ENCODE measurements at places on chromosomes 11 and 22. TPM values are rescaled to one million over a fixed set of nuclear protein-coding genes. Genes with fewer than 3 reads are reported as not detected.

GRCh38 chr11:57430952-57431351 is 4.0 kb upstream of the SLC43A3 start:
- no peak overlapping the region for H3K27ac ChIP-seq
- no peaks in the 10 kb centered on the region for H3K36me3 ChIP-seq
- H3K4me3 ChIP-seq, result no peak overlapping the region
- DNase-seq, result no peak
- peaks cover 5% of the 10 kb centered on the region for H3K4me1 ChIP-seq

SYNGR1 gene
- polyA plus RNA-seq, result 18.1 TPM

GRCh38 chr11:121741351-121741760 is 288.6 kb upstream of the SORL1-AS1 start:
- H3K4me3 ChIP-seq, result no peak overlapping the region
- peaks cover 9% of the 10 kb centered on the region for H3K4me1 ChIP-seq
- no peaks in the 10 kb centered on the region for H3K27me3 ChIP-seq
- DNase-seq, result peak; percentile 33
- no peaks in the 10 kb centered on the region for H3K36me3 ChIP-seq

- H3K4me1 ChIP-seq, result no peaks in the 10 kb centered on the region
- H3K27me3 ChIP-seq, result no peaks in the 10 kb centered on the region
- H3K36me3 ChIP-seq, result no peaks in the 10 kb centered on the region
- no peak overlapping the region for H3K4me3 ChIP-seq
- no peak for DNase-seq
- no peak overlapping the region for H3K27ac ChIP-seq
These were observed 39.3 kb downstream of the KCNJ4 start for GRCh38 chr22:38415561-38416321.

SAA2 gene
- polyA plus RNA-seq, result not detected

GRCh38 chr22:39176143-39176713 is 23.7 kb upstream of the CBX7 start:
- no peak overlapping the region for H3K4me3 ChIP-seq
- no peaks in the 10 kb centered on the region for H3K27me3 ChIP-seq
- no peaks in the 10 kb centered on the region for H3K36me3 ChIP-seq
- peaks cover 9% of the 10 kb centered on the region for H3K4me1 ChIP-seq
- H3K27ac ChIP-seq, result no peak overlapping the region

GRCh38 chr11:8301622-8302021 is 37.9 kb upstream of the LMO1 start:
- H3K27ac ChIP-seq, result no peak overlapping the region
- no peaks in the 10 kb centered on the region for H3K4me1 ChIP-seq
- H3K4me3 ChIP-seq, result no peak overlapping the region

DNA sequence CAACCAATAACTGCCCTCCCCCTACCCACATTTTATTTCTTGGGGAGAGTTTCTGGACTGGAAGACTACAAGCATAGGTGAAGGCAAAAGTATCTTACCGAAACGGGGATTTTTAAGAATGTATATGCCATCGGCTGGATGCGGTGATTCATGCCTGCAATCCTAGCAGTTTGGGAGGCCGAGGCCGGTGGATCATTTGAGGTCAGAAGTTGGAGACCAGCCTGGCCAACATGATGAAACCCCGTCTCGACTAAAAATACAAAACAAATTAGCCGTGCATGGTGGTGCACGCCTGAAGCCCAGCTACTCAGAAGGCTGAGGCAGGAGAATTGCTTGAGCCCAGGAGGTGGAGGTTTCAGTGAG is 20.8 kb upstream of the SLN start:
- no peak overlapping the region for H3K4me3 ChIP-seq
- H3K27ac ChIP-seq, result no peak overlapping the region
- no peaks in the 10 kb centered on the region for H3K36me3 ChIP-seq
- H3K4me1 ChIP-seq, result no peaks in the 10 kb centered on the region

DNA sequence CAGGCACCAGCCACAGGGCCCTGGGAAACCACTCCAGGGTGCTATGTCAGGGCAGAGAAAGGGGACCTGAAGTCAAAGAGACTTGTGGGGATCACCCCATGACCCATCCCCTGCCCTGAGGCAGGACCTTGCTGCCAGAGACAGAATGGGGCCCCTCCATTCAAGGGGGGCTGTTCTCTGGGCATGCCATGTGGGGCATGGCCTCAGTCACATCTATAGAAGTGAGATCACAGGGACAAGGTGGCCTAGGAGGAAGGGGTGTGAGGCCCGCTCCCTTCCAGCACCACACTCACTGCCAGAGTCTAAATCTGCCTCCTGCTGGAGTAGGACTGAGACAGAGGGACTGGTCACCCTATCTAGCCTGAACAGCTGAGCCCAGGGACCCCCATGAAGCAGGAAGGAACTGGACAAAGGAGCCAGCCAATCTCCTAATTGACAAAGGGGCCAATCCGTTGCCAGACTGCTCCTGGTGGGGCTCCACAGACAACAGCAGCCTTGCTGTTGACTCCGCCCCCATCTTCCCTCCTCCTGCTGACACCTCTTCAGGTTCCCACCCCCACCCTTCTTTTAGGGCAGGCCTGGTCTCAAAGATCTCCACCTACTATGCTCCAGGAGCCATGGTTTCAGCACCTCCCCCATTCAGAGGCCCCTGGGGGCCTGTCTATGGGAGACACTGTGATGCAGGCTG is 26.0 kb downstream of the NEAT1 start:
- no peak overlapping the region for H3K27ac ChIP-seq
- H3K36me3 ChIP-seq, result peaks cover 15% of the 10 kb centered on the region
- no peaks in the 10 kb centered on the region for H3K27me3 ChIP-seq

MIAT gene
- 10.4 TPM for polyA plus RNA-seq

GNB1L gene
- 5.9 TPM for polyA plus RNA-seq

DNA sequence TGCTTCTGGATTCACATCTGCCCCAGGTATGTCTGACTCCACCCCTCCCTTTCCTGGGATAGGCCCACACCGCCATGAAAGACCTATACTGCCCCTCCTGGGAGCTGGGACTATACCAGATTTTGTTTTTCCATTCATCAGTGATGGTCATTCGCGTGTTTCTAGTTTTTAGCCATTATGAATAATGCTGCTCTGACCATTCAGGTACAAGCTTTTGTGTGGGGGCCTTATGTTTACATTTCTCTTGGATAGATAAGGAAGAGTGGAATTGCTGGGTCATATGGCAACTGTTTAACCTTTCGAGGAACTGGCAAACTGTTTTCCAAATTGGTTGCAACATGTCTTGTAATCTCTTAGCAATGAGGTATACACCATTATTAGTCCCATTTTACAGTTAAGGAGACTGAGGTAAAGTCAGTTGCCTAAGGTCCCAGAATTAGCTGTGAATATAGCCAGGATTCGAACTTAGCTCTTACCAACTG is 1.2 kb upstream of the TBC1D10A start:
- H3K27me3 ChIP-seq, result no peaks in the 10 kb centered on the region
- H3K27ac ChIP-seq, result no peak overlapping the region
- DNase-seq, result peak; percentile 35
- no peaks in the 10 kb centered on the region for H3K4me1 ChIP-seq

DNA sequence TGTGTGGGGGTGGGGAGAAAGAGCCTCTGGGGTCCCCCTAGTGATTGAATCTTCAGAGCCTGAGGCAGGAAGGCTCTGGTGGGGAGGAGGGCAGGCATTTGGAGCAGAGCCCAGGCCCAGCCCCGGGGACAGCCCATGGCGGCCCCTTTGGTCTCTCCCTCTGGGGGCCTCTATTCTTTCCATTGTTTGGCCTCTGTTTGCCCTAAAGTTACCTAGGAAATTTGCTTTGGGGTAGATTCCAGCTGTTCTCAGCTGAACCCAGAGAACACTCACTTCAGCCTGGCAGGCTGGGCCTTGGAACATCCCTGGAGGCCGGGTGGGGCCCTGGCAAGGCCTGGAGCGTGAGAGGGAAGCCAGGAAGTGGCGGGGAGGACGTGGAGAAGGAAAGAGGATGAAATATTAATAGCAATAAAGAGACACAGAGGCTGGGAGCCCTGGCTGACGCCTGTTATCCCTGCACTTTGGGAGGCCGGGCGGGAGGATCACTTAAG is 22.9 kb upstream of the A4GALT start:
- DNase-seq, result no peak
- no peaks in the 10 kb centered on the region for H3K36me3 ChIP-seq
- H3K4me3 ChIP-seq, result no peak overlapping the region
- H3K27me3 ChIP-seq, result no peaks in the 10 kb centered on the region

- H3K4me3 ChIP-seq, result no peak overlapping the region
- no peak overlapping the region for H3K27ac ChIP-seq
- no peaks in the 10 kb centered on the region for H3K27me3 ChIP-seq
These were observed 2.9 kb upstream of the OR52J3 start for GRCh38 chr11:5043380-5043779.

- no peaks in the 10 kb centered on the region for H3K4me1 ChIP-seq
- no peaks in the 10 kb centered on the region for H3K27me3 ChIP-seq
- H3K4me3 ChIP-seq, result no peak overlapping the region
- peak; percentile 15 for DNase-seq
These were observed 54.0 kb upstream of the SPON1 start for GRCh38 chr11:13908535-13908934.

- no peaks in the 10 kb centered on the region for H3K27me3 ChIP-seq
- DNase-seq, result peak; percentile 77
- no peak overlapping the region for H3K27ac ChIP-seq
- no peak overlapping the region for H3K4me3 ChIP-seq
- peaks cover 14% of the 10 kb centered on the region for H3K4me1 ChIP-seq
- no peaks in the 10 kb centered on the region for H3K36me3 ChIP-seq
These were observed 102.7 kb downstream of the NECTIN1 start for GRCh38 chr11:119626197-119626841.

DNA sequence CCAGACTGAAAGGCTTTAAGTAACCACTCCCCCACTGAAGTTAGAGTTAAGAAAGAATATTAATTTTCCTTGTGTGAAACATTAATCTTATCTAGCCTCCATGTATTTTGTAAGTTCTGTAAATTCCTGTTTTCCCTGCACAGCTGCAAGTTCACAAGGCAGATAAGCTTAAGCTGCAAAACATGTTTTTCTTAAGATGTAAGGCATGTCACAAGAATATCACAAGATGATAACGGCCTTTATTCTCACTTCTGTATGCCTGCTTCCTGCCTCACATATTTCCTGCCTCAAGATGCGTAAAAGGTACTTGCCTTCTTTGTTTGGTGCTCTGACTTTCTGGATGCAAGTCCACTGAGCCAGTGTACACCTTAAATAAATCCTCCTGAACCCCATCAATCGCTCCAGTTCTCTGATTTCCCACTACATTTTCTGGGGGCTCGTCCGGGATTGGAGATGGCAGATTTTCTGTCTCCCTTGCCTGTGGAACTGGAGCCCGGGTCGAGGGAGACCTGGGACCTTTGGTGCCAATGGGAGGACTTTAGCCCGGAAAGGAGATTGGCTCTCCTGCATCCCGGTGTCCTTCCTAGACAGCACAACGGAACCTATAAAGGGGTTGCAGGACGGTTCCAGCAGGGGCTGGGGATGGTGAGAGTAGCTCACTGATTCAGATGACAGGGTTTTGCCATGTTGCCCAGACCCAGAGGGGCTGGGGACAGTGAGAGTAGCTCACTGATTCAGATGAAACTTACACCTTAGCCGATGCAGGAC is 30.2 kb downstream of the PPARA start:
- DNase-seq, result no peak
- peaks cover 54% of the 10 kb centered on the region for H3K36me3 ChIP-seq
- H3K27me3 ChIP-seq, result no peaks in the 10 kb centered on the region
- no peak overlapping the region for H3K27ac ChIP-seq
- H3K4me3 ChIP-seq, result no peak overlapping the region

MS4A6E gene
- polyA plus RNA-seq, result not detected

DNA sequence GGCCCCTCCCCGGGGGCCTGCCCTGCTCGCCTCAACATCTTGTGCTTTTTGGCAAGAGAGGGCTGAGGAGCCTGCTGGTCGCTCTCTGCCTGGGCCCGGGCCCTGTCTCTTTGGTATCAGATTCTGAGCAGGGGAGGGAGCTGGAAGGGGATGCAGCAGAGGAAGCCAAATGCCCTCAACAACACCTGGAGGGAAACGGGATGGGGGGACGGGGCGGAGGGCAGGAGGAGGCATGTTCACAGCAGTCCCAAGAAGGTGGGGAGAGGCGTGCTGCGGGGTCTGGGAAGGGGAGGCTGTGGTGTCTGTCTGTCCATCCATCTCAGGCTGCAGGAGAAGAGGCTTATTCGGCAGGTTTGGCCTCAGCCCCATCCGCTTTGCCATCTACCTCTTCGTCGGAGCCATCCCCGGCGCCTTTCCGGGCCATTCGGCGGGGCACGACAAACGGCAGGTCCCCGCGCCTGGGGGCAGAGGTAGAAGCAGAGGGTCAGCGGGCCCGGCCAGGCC is 29.4 kb downstream of the APOL1 start:
- no peaks in the 10 kb centered on the region for H3K27me3 ChIP-seq
- H3K4me1 ChIP-seq, result no peaks in the 10 kb centered on the region
- no peak overlapping the region for H3K27ac ChIP-seq
- H3K4me3 ChIP-seq, result no peak overlapping the region
- H3K36me3 ChIP-seq, result peaks cover 68% of the 10 kb centered on the region

GRCh38 chr11:22084056-22084455 is 108.8 kb upstream of the ANO5 start:
- peaks cover 5% of the 10 kb centered on the region for H3K4me1 ChIP-seq
- H3K4me3 ChIP-seq, result no peak overlapping the region
- H3K27me3 ChIP-seq, result no peaks in the 10 kb centered on the region
- no peak for DNase-seq

GAL3ST3 gene
- polyA plus RNA-seq, result 1.9 TPM

GRCh38 chr11:68908273-68908672 is 4.6 kb downstream of the IGHMBP2 start:
- H3K36me3 ChIP-seq, result peaks cover 19% of the 10 kb centered on the region
- peaks cover 7% of the 10 kb centered on the region for H3K4me1 ChIP-seq
- H3K27ac ChIP-seq, result no peak overlapping the region
- no peak for DNase-seq

GRCh38 chr22:17724678-17725499 is 49.4 kb downstream of the BID start:
- H3K4me1 ChIP-seq, result peaks cover 9% of the 10 kb centered on the region
- H3K36me3 ChIP-seq, result peaks cover 18% of the 10 kb centered on the region
- H3K27ac ChIP-seq, result peak overlapping the region; percentile 34
- H3K27me3 ChIP-seq, result no peaks in the 10 kb centered on the region
- no peak for DNase-seq

- no peak overlapping the region for H3K4me3 ChIP-seq
- no peaks in the 10 kb centered on the region for H3K36me3 ChIP-seq
- H3K27me3 ChIP-seq, result no peaks in the 10 kb centered on the region
- no peak overlapping the region for H3K27ac ChIP-seq
- DNase-seq, result no peak
These were observed 135.8 kb upstream of the SPON1 start for GRCh38 chr11:13826505-13827278.
